ENCODE measurements at places on chromosomes 4 and X.

DNA sequence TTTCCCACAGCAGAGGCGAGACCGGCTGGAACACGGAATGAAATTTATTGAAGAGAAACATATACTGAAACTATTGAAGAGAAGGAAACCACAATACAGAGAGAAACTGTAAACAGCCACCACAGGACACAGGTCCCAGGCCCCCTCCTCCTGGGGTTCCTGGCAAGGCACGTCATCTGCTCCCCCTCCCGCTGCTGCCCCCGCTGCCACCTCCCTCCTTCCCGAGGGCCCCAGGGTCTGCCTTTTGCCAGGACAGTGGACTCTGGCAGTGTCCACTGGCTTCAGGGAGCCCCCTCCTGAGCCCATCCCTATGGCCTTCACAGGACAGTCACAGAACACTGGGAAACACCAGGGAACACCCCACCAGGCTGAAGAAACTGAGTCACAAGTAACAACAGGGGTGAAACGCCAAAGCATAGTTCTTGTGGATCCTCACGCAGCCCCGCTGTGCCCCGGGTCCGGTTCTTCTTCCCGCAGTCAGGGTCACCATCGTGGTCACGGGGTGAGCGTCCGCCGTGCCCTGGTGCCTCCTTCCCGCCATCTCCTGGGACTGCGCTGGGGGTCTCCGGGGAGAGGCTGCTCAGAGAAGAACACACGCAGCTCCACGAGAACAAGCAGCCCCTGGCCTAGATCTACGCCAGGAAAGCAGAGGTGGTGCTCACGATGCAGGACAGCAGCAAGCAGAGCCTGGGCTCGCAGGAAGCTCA lies 5.4 kb downstream of the PNMA6E start:
- no peak for DNase-seq

- DNase-seq = no peak
These were observed 114.0 kb upstream of the FRG1 start for GRCh38 chr4:189826657-189827056.

- DNase-seq = no peak
These were observed 10.6 kb downstream of the PBDC1 start for GRCh38 chrX:76183289-76184049.

DNA sequence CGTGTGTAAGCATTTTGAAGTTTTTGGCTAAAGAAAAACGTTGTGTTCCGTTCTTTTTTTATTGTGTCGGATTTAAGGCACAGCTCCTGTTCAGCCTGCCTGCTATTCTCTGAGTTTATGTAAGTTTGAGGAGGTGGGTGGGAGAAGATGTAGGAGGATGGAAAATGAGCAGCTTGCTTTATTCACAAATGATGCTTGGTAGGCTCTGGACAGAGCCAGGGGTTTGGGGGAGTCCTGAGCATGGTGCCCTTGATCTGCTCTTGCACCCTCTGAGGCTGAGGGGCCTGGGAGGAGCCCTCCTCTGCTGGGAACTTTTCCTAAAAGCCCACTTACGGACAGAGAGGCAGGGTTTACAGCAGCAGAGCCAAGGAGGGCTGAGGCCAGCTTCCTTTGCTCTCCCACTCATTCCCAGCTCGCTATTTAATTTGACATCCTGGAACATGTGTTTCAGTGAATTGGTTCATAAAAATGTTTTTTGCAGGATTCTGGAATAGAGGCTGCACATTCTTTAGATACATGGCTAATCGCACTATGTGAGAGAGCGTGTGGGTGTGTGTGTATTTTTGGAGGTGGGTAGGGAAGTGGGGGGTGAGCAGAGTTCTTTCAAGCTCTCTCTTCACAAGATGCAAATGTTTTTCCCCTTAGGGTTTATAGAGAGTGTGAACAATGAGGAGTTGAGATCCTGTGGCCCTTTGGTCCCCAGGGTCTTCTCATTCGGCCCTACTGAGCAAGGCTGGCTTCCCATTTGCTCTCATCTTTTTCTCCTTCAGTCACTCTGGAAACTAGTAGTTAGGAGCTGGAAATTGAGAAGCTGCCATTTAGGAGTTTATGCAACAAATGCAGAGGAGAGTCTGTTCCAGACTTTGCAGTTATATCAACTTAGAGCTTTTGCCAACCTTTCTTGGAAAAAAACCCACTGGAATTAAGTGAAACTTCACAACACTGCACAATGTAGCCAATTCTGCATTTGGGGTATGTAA lies 32.1 kb downstream of the TMEM131L start:
- DNase-seq = peak; percentile 72

- DNase-seq = no peak
These were observed 34.2 kb upstream of the CSN1S1 start for GRCh38 chr4:69896530-69897116.

GRCh38 chrX:100090931-100091330 lies 319.1 kb downstream of the PCDH19 start:
- DNase-seq = no peak

DNA sequence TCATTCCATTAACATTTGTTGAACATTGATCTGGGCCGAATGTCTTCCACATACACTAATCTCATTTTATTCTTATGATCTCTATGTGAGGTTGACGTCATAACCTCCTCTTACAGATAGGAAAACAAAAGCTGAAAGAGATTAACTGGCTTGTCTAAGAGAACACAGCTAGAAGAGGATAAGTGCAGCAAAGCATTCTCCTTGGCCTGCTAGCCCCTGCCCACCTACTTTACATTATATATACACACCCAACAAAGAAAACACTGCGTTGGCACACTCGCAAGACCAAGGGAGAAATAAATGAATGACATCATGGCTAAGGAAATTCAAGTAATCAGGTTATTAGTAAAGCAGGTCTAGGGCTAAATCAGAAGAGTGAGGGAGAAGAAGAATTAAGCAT lies 138.4 kb downstream of the PARM1 start:
- DNase-seq = no peak

DNA sequence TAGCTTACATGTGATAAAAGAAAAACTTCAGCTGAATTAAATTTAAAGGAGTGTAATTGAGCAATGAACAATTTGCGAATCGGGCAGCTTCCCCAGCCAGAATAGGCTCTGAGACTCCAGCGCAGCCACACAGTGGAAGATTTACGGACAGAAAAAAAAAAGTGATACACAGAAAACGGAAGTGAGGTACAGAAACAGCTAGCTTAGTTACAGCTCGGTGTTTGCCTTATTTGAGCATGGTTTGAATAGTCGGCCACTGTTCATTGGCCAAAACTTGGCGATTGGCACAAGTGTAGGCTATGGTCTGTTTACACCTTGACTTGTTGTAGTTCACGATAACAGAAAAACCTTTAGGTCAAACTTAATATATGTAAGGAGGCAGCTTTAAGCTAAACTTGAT lies 16.7 kb upstream of the SUPT20HL1 start:
- no peak for DNase-seq

DNA sequence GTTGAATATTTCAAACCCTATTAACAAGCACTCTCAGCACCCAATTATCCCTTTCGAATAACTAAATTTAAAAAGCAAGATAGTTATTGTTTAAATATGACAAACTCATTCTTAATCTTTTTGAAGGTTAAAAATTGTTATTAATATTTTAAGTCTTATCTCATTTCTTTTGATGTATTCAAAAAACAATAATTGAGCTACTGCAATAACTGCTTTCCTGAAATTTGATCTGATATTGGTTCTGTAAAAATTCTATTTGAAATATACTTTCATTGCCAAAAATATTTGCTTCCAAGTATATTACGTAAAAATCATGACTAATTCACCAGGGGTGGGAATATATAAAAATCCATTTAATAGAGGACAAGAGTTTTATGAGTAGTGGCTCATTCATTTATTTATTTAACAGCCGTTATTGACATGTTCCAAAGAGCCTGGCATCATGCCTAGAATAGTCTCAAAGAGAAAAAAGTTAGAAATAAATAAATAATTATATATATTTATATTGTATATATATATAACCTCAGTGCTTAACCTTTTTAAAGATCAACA lies 34.4 kb downstream of the GLRA3 start:
- DNase-seq = no peak

DNA sequence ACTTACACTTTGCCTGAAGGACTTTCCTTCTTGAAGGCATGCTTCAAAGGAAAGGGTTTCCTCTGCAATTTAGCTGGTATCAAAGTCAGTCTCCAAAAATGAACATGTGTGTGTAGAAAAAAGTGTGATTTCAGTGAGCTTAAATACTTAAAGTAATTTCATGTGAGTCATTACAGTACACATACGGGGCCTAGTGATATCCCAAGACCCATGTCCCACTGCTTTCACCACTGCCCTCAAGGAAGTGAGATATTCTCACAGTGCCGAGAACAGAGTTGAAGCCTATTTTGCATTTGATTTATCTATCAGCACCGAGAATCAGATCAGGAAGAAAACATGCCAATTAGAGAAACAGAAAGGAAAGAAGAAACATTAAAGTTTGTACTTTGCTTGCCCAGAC lies 61.0 kb downstream of the CHST7 start:
- no peak for DNase-seq

DNA sequence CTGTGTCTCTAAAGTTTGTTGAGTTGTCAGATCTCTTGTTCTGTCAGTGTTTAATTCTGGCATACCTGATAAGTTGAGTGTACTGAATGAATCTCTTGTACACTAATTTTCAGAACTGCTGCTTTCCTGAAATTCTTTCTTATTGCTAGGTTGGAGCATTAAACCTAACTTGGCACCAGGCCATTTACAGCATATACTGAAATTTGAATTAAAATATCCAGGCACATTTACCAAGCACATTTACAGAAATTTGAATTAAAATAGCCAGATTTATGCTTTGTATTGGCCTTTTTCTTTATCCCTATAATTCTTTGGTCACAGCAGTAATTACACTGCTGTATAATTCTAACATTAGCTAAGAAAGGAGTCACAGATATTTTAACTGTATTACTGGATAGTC lies 8.9 kb downstream of the TMEM33 start:
- no peak for DNase-seq

- no peak for DNase-seq
These were observed 132.1 kb downstream of the DIPK2B start for GRCh38 chrX:45068569-45068968.

GRCh38 chr4:84750260-84750959 lies 167.5 kb downstream of the CDS1 start:
- DNase-seq = no peak

GRCh38 chrX:133529578-133529977 lies 114.3 kb upstream of the GPC4 start:
- DNase-seq = no peak

- DNase-seq = no peak
These were observed 93.8 kb downstream of the MBNL3 start for GRCh38 chrX:132395026-132395425.

DNA sequence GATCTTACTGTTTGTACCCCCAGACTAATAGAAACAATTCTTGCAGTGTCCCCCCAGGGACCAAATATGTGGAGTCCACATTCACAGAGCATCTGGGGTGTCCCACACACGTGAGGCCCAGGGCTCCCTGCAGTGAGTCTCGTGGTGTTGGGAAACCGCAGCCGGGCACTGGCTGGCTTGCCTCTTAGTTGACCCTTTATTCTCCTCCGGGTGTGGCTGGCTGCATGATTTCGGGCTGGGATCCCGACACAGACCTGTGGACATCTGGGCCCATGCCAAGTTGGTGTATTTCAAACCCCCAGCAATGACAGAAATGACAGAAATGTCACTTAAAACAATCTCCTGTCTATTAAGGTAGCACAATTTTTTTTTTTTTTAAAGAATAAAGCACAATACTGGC lies 15.6 kb upstream of the CLDN24 start:
- no peak for DNase-seq

DNA sequence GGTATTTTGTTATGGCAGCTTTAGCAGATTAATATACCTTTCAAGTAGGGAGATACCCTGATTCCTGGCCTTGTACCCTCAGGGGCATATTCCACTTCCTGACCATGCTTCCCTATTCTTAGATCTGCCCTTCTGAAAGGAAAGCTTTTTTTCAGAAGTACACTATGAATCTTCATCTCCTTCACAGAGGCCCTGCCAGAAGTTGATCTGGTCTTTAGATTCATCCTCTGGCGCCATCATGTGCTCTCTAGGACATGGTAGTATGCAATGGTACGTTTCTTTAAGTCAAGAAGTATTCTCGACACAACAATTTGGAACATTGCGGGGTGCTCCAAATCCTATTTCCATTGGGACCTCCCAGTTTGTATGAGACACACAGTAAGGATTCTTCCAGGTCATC lies 39.6 kb upstream of the DIPK2B start:
- no peak for DNase-seq

GRCh38 chr4:21952549-21952948 lies 4.0 kb upstream of the KCNIP4 start:
- no peak for DNase-seq

GRCh38 chr4:7150036-7150635 lies 42.2 kb upstream of the SORCS2 start:
- DNase-seq = peak; percentile 42

- no peak for DNase-seq
These were observed 877 bp downstream of the JAKMIP1 start for GRCh38 chr4:6199422-6199921.

DNA sequence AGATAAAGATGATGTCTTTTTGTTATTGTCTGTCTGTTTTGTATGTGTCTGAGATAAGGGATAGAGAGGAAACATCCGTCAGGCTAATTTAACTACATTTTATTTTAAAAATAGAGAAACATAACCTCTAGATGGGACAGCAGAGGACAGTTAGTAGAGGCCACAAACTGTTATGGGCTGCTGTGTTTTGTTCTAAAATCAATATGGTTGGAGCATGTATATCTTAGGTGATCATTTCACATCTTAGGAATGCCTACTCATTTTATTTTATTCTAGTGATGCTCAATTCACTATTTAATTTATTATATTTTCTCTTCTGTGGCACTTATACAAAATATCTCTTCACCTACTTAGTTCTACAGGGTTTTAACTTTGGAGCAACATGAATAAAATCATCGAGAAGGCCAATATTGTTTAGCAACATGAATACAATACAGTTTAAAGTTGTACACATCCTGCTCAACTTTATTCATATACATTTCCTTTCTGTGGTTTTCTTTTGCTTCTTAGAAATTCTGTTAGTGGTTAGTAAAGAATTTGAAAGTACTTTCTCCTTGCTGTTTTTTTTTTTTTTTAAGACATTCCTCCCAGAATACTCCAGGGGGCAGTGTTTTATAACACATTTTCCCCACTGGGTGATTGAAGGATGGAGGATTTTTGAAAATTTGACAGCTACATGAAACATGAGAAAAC lies 392.9 kb downstream of the UNC5C start:
- DNase-seq = no peak

DNA sequence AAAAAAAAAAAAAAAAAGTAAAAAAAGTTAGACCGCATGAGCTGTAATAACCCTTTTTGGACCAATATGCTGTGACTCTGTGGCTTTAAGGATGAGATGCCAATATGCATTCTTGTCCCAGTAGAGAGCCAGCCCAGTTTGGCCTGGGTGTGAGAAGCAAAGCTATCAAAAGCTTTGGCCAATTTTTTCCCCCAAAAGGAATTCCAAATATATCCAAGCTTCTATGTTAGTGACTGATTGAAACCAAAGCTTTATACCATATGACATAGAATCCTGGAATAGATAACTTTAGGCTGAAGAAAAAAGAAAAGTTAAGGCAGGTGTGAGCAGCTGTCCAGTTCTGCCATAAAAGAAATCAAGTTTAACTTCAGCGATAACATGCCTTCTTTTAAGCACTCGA lies 30.5 kb upstream of the RBPJ start:
- peak; percentile 37 for DNase-seq

- no peak for DNase-seq
These were observed 153.3 kb downstream of the IL15 start for GRCh38 chr4:141789716-141790115.
